OCI-M1 (cell line): ENCODE measurements at places on chromosomes 13 and 19.

- DNase-seq = no peak
Measured at GRCh38 chr13:22748866-22749577, 431.8 kb upstream of the SGCG start.

GRCh38 chr19:40360708-40361241, 12.3 kb downstream of the PLD3 start:
- DNase-seq = peak; percentile 15

- DNase-seq = no peak
Measured at GRCh38 chr19:29090783-29091526, 122.0 kb downstream of the UQCRFS1 start.

DNA sequence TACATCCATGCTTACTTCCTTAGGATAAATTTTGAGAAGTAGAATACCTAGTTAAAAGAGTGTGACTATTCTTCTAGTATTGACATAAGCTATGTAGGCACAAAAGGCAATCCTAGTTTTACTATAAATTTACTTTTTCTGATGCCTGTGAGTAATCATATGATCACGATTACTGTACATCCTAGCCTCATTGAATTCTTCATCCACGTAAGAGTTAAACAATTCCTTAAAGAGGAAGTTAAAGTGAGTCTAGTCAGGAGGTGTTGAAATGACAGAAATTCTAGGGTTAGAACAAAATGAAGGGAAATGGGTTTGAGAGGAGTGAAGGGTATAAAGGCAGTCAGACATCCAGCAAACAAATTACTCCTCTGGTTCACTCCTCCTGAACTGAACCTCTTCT, at the start of gene ACOD1:
Gene ACOD1 (plus strand): TSS at position 363 of the 400 bp plus-strand sequence. CDS start 48 bp downstream, outside the sequence.
- peak; percentile 27 for DNase-seq

DNA sequence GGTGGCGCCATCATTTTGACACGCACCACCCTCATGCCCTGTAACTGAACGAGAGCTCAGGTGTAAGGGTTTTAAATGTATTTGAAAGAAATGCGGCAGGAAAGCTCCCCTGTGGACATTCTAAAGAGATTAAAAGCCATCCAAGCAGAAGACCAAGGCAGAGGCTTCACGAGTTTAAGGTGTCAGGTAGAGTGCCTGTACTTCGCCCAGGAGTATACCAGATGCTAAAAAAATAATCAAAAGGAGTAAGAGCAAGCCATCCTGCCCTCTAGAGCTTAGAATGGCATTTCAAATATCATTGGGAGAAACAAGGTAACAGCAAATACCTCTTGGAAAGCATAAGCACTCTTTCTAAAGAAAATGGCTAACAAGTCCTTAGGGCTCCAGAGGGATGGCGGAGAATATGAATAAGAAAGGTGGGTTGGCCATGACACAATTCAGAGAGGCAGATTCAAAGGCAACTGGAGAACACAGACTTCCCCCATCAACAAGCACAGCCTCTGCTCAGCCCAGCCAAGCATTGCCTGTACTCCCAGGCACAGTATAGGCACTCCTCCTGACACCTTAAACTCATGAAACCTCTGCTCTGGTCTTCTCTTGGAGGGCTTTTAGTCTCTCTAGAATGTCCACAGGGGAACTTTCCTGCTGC, 447.6 kb downstream of the SUCLA2 start:
- no peak for DNase-seq

DNA sequence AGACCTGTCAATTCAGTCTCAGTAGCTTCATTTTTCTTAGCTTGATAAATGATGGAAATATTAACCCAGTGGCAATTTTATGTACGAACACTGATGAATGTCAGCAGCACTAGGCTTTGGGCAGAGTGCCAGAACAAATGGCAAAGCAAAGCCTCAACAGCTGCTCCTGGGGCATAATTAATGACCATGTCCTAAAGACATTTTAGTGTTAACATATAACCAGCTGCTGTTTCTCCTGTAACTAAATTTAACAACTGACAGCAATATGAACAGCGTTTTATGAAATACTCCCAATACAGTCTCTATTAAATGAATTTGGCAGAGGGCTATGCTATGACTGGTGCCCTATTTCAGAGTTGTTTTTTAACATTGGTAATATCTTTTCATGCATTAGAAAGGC, 47.1 kb downstream of the ZNF568 start:
- no peak for DNase-seq

DNA sequence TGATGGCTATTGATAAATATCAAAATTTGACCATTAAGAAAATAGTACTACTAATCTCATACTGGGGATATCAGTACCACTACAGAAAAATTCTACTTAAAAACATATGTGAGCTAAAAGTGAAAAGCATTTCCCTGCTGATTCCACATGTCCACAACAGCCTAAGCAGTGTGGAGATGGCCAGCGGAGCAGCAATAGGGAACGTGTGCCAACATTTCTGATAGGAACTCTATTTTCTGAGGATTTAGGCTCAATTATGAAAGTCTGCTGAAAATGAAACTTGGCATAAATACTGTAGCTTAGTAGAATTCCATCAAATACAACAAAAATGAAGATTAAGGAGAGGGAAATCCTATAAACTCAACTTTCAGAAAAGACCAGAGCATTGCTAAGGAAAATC, 311.6 kb downstream of the ENOX1 start:
- DNase-seq = no peak

GRCh38 chr19:38734176-38734425, 10.2 kb downstream of the CAPN12 start:
- DNase-seq = no peak

DNA sequence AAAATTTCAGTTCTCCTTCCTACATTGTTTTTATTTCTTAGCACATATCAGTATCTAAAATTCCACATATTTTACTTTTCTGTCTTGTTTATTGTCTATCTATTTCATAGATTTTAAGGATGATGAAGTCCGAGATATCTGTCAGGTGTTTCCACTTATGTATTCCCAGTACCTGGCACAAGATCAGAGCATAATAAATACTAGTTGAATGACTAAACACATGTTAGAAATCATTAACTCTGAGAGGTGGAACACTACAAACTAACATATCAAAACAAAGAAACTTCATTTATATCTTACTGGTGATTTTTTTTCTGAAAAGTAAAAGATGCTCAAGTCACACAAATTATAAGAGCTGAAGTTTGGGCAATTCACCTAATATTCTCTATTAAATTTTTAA, 1208.3 kb downstream of the PCDH9 start:
- no peak for DNase-seq

DNA sequence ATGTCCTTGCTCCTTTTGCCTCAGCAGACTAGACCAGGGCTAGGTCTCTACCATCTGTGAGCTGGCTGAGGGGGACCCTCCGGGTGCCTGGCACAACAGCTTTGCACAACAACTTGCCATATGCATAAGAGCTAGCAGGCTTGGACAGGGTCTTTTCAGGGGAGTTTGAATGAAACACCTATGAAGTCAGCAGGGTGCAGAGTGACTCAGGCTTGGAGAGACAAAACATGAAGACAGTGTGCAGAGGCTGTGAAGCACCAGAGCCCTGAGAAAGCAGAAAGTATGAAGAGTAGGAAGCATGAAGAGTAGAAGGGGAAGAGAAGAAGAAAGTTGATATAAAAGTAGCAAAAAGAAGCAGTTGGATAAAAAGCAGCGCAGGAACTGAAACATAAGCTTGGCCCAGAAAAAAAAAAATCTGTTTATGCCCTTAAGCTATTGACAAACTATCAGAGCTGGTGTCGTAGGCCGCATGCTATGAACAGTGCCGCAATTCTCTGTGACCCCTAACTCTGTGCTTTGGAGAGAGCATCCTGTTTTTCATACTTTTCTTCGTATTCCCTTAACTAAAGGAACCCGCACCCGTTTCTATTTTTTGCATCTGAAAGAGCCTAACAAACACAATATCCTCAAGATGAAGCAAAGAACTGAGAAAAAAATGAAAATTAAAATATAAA, 52.7 kb upstream of the FAM216B start:
- DNase-seq = no peak
